ENCODE measurements at places on chromosomes 7 and 10.

DNA sequence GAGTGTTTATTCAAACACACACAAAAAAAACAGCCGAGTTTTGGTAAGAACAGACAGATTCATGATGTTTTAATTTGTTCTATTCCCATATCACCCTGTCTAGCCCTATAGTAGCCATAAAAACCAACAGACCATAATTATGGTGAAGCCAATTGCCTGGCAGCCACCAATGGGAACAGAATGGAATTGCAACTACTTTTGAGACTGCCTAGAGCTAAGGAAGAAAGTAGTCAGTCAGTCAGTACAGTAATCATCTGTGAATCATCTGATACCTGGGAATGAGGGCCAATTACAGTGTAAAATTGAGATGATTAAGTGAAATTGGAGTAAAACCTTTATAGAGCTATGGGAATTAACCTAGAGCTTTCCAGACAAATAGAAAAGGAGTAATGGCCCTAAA is 952.7 kb upstream of the KCND2 start:
- peak; percentile 41 for DNase-seq

GRCh38 chr7:16923019-16923418 is 41.2 kb upstream of the AGR3 start:
- DNase-seq, result no peak

DNA sequence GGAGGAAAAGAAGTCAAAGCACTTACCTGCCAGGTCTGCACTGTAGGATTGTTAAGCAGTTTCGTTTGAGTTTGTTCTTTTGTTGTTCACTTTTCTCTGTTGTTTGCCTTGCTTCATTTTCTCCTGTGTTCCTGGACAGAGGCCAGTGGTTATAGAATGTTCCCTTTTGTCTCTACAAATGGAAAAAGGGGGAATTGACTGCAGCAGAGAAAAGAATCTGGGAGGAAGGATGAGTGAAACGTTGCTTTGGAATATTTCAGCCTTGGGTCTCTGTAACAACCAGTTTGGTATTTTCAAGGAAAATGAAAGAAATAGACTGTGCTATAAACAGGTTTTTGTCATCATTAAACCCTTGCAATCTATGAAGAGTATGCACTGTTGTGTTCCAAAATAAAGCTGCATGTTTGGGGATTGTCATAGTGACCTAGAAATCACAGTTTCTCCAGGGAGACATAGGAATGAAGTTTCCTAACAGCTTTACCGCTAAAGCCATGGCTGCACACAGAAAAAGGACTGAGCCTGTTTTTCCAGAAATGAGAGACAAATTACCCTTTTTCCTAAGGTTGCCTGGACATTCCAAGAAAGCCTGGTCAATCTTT is 60.8 kb upstream of the HABP2 start:
- DNase-seq, result no peak

DNA sequence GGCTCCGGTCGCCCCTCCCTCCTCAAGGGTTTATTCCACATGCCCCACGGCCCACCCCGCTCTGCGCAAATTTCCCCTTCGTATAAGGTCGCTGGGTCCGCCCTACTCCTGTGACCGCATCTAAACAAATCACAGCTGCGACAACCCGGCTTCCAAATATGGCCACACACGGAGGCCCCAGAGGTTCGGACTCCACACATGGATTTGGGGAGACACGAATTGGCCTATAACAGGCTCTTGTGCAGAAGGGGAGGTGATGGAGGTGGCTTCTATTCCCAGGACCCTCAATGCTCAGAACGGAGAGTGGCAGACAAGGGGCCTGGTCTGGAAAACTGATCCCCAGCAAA is 90.1 kb downstream of the FOXL3 start:
- no peak for DNase-seq

GRCh38 chr7:20013536-20013935 is 203.6 kb downstream of the MACC1 start:
- DNase-seq, result no peak

GRCh38 chr7:21773326-21773725 is 172.4 kb downstream of the CDCA7L start:
- DNase-seq, result no peak

DNA sequence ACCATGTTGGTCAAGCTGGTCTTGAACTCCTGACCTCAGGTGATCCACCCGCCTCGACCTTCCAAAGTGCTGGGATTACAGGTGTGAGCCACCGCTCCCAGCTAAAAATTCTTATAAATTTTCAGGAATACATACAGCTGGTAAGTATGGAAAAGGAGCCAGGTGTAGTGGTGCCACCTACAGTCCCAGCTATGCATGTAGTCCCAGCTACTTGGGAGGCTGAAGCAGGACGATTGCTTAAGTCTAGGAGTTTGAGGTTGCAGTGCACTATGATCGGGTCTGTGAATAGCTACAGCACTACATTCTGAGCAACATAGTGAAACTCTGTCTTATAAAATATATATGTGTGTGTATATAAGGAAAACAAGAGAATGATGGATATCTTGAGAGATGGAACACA is 19.0 kb downstream of the LDB1 start:
- no peak for DNase-seq

- DNase-seq, result no peak
These were observed 334.6 kb downstream of the CRPPA start for GRCh38 chr7:16086743-16087142.

DNA sequence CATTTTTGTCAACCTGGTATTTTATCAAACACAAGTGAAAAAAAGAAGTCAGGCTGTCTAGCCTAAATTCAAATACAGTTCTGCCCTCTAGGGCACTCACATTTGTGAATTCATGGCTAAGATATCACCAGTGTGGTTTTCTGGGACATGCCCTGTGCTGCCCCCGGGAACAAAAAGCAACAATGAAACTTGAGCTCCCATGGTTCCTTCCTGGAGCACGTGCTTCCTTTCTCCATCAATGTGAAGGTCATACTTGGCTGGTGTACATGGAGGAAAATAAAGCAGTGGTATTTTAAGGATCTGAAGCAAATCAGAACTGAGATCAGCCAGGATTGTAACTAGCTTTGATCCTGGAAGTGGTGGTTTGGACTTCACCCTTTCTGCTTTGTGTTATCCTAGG is 128.9 kb upstream of the FRMD4A start:
- DNase-seq, result no peak

DNA sequence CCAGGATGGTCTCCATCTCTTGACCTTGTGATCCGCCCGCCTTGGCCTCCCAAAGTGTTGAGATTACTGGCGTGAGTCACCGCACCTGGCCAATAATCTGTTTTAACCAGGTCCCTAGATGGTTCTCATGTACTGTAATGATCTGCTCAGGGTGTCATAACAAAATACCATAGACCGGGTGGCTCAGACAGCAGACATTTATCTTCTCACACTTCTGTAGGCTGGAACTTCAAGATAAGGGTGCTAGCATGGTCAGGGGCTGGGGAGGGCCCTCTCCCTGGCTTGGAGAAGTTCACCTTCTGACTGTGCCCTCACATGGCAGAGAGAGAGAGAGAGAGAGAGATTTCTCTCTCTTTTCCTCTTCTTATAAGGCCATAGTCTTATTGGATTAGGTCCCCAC is 279.4 kb upstream of the LYZL1 start:
- DNase-seq, result no peak

DNA sequence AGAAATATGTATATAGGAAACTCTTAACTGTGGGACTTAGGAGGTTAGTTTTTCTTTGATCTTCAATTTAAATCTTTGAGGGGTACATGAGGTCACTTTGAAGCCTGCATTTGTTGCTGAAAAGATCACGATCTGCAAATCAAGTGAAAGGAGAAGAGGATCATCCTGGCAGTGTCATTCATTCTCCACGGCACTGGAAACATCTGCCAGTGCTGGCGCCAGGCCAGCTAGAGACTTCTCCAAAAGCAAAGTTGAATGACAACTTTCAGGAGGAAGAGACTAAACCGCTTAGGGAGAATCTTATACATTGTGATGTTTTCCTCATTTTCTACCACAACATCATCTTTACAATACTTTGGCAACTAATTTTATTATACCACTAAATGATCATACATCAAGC is 42.5 kb downstream of the MRC1 start:
- peak; percentile 6 for DNase-seq

- no peak for DNase-seq
These were observed 69.8 kb downstream of the DOCK4 start for GRCh38 chr7:112136271-112137008.

- DNase-seq, result no peak
These were observed 13.0 kb upstream of the FRA10AC1 start for GRCh38 chr10:93715345-93715744.

- no peak for DNase-seq
These were observed 23.2 kb downstream of the SLC35G1 start for GRCh38 chr10:93917064-93917391.

- DNase-seq, result peak; percentile 42
These were observed 15.8 kb downstream of the MMS19 start for GRCh38 chr10:97482381-97482780.

- no peak for DNase-seq
These were observed 231.4 kb downstream of the COBL start for GRCh38 chr7:51085034-51085692.

DNA sequence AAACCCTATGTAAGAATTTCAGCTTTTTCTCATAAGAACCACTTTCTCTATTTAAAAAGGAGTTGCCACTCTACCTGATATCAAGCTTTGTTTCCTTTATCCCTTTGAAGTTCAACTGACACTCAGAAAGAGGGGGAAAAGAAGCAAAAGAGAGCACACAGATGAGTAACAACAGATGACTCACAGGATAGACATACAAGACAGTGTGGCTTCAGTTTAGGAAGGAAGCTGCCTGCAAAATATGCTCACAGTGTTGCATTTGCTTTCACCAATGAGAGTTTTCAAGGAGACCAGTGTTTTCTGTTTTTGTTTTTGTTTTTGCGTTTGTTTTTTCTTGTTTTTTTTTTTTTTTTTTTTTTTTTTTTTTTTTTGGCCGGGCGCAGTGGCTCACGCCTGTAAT is 1181.6 kb downstream of the DNAJB9 start:
- DNase-seq, result peak; percentile 48

DNA sequence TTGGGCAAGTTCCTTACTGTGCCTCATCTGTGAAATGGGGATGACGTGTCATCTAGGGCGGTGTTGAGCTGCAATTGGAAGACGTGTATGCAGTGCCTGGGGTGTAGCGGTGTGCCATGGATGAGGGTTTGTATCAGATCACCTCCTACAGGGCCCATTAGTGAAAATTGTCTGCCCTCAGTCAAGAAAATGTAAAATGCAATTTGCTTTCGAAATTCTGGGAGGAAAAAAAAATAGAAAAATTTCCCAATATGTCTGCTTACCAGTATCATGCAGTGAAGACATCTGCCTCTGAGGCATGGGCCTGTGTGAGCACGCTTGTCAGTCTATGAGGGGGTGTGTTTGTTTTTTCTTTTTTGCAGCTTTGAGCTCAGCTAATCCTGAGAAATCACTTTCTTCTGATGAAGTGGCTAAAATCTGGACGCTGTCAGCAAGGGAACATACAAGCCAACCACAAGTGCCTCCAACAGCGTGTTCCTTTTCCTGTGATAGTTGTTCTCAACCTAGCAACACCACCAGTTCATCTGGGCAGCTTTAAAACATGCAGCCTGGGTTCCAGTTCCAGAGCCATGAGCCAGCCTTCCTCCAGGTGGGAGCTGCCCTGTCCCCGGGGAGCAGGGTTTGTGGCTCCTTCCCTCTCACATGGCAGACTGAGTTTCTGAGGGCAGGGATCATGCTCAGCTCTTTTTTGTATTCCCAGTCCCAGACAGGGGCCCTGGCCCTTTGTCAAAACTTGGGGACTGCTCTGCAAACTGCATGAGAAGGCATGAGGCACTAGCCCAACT is 10.3 kb downstream of the FAM241B start:
- no peak for DNase-seq

- no peak for DNase-seq
These were observed at the start of gene STRA8 for GRCh38 chr7:135233570-135233969. TSS of gene STRA8 (plus strand) at chr7:135233838. CDS start at chr7:135240525, 6,687 bp downstream.

DNA sequence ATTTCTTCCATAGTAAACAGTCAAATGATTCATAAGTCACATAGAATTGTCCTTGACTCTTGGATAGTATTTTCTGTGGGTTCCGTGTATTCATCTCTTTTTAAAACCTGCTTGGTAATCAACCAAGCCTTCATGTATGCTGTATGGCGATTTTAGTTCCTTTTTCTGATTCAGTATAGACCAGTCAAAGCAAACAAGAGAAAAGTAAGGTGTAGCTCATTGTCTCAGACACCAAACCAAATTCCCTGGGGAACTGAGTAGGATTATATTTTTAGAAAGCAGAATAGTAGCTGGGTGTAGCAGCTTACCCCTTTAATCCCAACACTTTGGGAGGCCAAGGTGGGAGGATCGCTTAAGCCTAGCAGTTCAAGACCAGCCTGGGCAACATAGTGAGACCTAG is 240.5 kb downstream of the BBS9 start:
- DNase-seq, result no peak

DNA sequence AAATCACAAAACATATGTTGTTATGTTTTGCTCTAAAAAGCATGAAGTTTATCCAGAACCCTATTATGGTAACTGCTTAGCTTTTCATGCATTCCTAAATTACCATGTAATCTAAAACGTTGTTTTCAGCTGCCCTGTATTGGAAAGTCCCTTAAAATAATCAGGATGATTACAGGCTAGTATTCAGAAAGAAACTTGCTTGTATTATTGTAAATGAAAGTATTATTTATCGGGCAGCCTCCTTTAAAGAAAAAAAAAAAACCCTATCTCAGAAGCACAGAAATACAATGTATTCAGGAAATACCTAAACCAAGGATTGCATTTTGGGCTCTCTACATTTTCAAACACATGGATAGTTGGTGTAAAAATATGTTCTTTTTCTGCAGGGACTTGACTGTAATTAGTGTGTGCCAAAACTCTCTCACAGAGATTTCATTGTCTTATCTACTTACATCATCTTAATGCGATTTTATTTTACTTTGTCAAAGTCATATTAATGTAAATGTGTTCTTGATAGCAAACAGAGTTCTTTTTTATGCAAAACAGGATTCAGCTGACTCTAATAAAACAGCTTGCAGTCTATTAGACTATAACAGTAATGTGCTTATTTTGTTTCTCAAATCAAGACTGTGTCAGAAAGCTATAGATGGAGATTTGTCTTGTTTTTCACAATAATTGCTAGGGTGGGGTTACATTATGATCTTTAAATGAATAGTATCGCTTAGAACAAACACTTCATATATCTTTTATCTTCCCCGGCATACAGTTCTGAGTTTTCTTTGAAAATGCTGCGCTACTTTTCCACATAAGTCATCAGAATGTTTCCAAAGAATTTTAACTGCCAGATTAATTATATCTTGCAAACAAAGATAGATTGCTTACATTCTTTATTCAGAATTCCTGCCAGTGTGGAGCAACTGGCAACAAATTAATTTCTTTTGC is 65.3 kb upstream of the ARID5B start:
- peak; percentile 54 for DNase-seq

- DNase-seq, result no peak
These were observed 64.8 kb downstream of the SMURF1 start for GRCh38 chr7:99079104-99079503.

DNA sequence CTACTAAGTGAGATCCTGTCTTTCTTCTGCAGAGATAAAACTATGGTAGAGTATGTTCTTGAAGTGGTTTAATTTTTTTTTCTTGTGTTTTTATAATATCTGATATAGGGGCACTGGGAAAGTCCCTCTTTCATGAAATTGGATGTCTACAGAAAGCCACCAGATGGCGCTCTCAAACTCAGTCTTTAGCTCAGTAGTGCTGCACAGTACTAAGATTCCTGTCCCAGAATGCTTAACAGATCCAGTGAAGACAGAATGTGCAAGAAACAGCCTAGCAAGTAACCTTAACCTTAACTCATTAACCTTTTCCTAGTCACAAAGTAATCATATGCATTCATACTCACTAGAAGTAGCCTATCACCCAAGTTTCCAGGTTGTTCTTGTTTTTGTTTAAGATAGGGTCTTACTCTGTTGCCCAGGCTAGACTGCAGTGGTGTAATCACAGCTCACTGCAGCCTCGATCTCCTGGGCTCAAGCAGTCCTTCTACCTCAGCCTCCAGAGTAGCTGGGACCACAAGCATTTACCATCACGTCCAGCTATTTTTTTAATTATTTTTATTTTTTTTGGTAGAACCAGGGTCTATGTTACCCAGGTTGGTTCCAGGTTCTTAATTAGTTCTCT is 56.7 kb downstream of the IDE start:
- peak; percentile 72 for DNase-seq

Measured in PC-3 (cell line).